ENCODE measurements at places on chromosomes 2 and 18.

DNA sequence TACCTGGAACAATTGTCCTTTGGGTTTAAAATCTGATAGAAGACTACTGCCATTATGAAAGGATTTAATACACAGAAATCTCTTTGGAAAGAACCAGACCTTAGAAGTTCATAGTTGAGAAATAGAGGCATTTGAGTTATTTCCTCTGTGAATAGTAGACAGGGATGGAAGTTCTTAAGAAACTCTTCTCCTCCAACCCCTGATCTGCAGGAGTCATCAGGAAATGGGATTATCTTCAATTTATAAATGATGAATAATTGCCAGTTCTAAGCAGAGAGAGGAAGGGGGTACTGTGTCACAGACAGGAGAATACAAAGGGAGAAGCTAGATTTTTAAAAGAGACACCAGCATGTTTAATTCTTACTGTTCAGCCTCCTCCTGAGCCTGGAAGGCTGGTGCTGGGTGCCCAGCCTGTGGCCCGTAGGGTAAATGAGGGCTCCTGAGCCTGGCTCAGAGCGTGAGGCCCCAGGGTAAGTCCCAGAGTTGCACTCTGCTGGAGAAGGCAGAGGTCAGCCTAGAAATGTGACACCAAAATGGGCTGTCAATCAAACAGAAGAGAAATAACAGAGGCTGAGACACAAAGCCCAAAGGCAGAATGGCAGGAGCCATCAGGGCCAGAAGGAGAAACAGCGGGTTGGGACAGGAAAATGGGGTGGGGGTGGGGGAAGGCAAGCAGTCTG lies 58.2 kb upstream of the PKDCC start:
- DNase-seq: no peak

DNA sequence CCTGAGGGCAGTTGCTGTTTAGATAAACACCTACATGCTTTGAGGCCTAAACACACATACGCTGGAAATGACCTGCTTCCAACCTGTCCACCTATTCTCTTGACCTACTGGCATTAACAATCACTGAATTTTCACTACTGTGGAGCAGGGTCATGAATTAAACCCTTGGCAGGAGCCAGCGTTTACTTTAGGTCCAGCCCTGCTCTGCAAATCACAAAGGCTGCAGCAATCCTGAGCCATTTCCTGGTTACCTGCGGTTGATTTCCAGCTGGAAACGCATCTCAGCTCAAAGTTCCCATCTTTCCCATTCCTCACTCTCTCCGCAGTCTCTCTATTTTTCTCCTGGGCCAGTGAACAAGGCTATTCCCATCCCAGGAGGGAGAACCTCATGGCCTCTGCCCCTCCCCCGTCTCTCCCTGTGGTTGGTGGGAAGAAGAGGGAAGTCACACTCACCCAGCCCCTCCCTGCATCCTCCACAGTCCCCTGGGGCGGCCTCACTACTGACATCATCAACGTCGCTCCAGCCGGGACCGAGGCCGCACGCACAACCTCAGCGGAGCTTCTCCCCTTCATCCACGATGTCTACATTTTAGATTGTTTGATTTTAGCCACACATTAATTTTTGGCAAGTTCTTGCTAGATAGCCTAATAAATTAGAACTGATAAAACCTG lies 84.5 kb upstream of the SNTG2 start:
- no peak for DNase-seq

- DNase-seq: peak; percentile 70
Observed at GRCh38 chr2:44244135-44244871, 31.0 kb upstream of the SLC3A1 start.

DNA sequence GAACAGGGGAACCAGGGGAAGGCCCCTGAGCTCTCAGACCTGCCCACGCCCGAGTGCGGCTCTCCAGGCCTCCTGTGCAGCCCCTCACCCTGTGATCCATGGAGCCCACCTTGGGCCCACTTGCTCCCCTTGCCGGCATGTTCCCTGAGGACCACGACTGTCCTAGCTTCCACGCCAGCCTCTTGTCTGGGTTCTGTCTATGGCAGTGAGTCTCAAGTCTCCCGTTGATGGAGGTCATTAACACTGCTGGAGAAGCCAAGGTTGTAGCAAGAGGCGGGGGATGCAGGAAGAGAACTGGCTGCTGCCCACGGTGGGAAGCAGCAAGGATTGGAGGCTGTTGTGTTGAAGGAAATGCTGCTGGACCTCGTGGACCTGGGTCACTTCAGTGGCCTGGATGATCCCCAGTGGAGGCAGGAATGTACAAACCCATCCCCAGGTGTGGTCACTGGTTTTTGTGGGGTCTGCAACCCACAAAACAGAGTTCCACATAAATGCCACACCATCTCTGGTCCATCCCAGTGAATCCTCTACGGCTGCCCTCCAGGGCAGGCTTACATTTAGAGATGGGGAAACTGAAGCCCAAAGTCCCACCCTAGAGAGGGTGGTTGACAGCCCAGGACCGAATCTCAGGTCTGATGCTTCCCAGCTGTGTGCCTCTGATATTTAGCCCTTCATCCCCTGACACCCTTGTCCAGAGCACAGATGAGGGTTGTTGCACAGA lies 150.3 kb downstream of the NDUFA10 start:
- no peak for DNase-seq

DNA sequence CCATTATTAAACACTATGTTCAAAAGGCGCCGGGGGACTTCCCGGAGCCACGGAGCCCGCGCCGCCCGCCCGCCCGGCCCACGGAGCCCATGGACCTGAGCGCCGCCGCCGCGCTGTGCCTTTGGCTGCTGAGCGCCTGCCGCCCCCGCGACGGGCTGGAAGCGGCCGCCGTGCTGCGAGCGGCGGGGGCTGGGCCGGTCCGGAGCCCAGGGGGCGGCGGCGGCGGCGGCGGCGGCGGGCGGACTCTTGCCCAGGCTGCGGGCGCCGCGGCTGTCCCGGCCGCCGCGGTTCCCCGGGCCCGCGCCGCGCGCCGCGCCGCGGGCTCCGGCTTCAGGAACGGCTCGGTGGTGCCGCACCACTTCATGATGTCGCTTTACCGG lies 197 bp downstream of the GDF7 start:
- no peak for DNase-seq

DNA sequence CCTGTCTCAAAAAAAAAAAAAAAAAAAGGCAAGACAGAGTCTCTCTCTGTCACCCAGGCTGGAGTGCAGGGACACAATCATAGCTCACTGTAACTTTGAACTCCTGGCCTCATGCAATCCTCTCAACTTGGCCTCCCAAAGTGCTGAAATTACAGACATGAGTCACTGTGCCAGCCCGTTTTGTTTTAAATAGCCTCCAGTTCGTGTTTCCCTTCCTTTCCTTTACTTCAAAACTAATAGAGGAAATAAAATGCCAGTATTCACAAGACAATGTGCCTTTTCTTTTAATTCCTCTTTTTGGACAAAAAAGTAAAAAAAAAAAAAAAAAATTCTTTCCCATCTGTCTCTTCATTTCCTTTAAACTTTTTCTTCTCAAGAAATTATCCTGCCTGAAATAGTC lies 54.5 kb upstream of the ACMSD start:
- DNase-seq: no peak

- DNase-seq: no peak
Observed at GRCh38 chr18:11972371-11973174, 8.7 kb upstream of the IMPA2 start.

- DNase-seq: no peak
Observed at GRCh38 chr18:31303771-31304170, 14.2 kb upstream of the DSG1 start.

- DNase-seq: peak; percentile 40
Observed at GRCh38 chr2:10285556-10286198, 17.0 kb upstream of the HPCAL1 start.

DNA sequence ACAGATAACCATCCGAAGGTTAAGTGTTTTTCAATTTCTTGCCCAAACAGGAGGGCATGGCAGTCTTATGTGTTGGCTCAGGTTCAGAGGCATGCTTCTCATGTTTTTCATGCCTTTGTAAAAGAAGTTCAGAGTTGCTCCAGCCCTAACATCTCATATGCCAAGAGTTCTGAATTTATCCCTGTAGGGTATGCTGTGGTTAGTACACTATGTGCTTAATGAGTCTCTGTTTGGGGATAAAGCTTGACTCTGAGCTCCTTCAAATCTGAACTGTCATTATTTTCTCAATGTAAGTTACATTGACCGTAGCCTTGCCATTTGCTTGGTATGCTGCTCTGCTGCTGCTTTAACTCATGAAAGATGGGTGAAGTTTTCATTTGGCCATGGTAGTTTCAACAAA lies 67.9 kb upstream of the PNPT1 start:
- DNase-seq: peak; percentile 64

- DNase-seq: no peak
Observed at GRCh38 chr2:234300932-234301823, 195.7 kb downstream of the ARL4C start.

- no peak for DNase-seq
Observed at GRCh38 chr2:46942891-46943626, 27.5 kb upstream of the MCFD2 start.

DNA sequence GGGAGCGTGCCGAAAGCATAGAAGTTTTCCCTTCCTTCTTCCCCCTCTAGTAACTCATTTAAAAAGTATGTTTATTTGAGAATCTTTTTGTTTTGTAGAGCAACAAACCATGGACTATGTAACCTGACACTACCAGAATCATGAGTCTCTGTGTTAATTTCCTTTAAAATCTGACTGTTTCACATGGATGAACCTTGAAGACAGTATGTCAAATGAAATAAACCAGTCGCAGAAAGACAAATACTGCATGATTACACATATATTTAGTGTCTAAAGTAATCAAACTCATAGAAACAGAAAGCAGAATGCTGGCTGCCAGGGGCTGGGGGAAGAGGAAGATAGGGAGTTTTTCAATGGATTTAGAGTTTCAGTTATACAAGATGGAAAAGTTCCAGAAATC lies 32.3 kb downstream of the PTPN2 start:
- DNase-seq: no peak

DNA sequence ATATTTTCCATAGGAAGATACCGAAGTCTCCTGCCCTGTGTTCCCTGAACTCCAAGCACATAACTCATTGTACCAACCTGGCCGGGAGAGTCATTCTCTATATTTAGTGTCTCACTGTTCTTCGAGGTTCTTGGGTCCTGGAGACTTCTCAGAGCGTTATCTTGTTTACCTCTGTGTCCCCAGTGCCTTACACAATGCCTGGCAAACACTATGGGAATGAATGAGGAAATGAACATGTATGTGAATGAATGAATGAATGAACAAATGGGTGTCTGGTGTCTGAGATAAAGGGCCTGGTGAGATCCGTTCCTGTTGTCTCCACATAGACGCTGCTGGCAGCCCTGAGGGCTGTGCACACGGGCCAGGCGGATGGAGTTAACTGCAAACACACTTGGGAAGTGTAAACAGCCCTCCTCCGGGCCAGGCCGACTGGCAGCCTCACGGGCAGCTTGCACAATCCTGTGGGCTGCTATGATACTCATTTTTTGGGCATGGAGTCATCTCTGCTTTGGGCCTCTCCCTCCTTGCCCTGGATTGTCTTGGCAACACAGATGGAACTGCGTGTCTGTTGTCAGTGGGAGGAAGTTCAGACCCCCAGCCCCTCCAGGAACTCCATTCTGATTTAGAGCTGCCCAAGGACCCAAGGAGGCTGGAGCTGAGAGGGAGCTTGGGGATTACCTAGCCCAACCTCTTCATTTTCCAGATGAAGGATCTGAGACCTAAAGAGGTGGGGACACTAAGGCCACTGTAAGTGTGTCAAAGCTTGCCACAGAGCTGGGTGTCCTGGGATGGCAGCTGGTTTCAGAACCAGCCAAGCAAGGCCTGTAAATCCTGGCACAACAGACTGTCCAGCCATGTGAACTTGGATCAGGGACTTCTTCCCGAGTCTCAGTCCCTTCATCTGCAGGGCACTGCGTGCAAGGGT lies 124.4 kb downstream of the INHBB start:
- DNase-seq: peak; percentile 97

- DNase-seq: no peak
Observed at GRCh38 chr2:101550555-101550954, 75.6 kb upstream of the RFX8 start.

- no peak for DNase-seq
Observed at GRCh38 chr2:232646726-232647125, 13.3 kb downstream of the EFHD1 start.

DNA sequence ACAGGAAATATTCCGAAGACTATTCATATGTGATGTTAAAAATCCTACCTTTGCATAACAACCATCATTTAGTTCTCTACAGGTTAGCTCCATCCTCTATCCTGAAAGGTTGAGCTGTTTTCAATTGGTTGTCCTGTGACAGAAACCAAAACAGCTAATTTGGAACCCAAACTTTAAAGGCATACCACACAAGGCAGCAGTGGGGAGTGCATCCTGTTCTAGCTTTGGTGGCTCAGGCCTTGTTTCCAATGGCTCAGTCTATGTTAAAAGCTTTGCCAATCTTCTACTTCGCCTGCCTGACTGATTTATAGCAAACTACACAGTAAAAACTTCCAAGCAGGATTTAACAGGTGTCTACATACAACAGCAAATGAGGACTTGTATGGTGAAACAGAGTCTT lies 3.2 kb downstream of the CD226 start:
- no peak for DNase-seq

DNA sequence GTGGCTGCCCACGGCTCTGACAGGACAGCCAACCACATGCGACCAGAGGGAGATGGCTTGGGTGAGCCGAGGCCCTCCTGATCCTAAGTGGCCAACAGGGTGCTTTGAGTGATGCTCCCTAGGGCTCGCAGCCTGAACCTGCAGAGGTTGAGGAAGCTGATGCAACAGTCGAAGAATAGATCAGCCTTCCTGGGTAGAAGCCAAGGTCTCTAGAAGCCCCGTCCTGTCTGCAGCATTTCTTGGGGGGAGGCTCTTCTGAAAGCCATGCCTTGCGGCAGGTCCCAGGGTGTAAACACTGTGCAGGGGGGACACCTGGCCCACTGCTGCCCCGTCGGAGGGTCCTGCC lies 136.4 kb downstream of the HDAC4 start:
- peak; percentile 68 for DNase-seq

GRCh38 chr18:22015156-22015555 lies 154.2 kb upstream of the GATA6 start:
- no peak for DNase-seq

DNA sequence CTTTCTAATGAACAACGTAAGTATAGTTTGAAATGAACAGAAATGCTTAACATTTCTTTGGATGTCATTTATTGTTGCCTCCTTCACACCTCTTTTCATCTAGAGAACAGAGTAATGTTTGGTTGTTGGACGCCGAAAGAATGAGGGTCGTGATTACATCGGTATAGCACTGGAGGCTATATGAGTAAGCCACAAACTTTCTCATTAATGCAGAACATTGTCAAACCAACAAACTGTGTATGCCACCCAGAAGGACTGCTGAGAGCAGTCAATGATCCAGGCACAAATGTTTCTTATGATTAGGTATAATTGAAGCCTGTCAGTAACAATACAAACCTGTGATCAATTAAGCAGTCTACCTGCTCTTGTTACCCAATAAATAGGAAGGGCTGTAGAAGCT lies 1494.7 kb upstream of the NXPH2 start:
- no peak for DNase-seq

GRCh38 chr2:17470855-17471641 lies 47.2 kb downstream of the RAD51AP2 start:
- peak; percentile 6 for DNase-seq

- DNase-seq: peak; percentile 56
Observed at GRCh38 chr2:127324635-127325034, 30.7 kb upstream of the ERCC3 start.

Data from fibroblast of the conjunctiva (primary cell).